ENCODE measurements at places on chromosomes 6 and 20. TPM values are rescaled to one million over a fixed set of nuclear protein-coding genes. Genes with fewer than 3 reads are reported as not detected.

Gene ANGPT4
- not detected for total RNA-seq

Gene ETV7
- total RNA-seq, result 0.52 TPM

Gene AFG1L
- 7.2 TPM for total RNA-seq

Gene PBOV1
- not detected for total RNA-seq

Gene PABPC1L
- 255 TPM for total RNA-seq

Gene OR12D3
- not detected for total RNA-seq

Gene TP53INP2
- 29.7 TPM for total RNA-seq

Gene MICAL1
- 11.7 TPM for total RNA-seq

Gene KLHDC3
- total RNA-seq, result 66.8 TPM

Gene TBC1D22B
- total RNA-seq, result 11.8 TPM

Gene NRN1
- not detected for total RNA-seq

Gene CLPSL1
- total RNA-seq, result not detected

DNA sequence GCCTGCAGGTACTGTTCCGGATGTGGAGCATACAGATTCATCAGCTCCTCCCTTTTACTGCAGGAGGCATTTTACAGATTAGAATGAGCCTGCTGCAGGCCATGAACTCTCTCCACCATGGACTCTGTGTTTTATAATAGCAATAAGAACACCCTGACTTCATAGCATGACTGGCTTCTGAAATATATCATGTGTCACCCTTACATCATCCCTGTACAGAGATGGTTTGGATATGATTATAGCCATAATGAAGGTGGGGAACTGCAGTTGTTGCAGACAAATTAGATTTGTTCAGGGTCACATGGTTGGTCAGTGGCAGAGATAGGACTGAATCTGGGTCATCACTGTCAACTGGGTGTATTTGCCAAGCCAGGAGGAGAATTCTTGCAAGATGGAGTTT lies 100.7 kb downstream of the FOXO3 start:
- DNase-seq, result no peak

DNA sequence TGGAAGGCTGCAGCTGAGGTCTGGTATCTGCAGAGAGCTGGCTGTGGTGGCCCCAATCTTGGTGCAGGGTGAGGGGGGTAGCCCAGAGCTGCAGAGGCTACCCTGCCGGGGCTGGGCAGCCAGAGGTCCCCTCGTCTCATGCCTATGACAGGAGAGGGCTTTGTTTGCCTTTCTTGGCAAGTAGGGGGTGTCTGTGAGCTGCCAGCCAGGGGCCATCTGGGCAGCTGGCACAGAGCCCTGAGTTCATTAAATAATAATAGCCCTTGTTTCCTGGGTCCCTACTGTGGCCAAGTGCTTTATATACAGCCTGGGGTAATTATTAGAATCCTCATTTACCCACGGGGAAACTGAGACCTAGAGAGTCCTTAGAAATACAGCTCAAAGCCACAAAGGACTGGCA lies 66.6 kb downstream of the EZR start:
- DNase-seq, result no peak

- DNase-seq, result no peak
Observed at GRCh38 chr6:107740496-107741190, 83.5 kb downstream of the SCML4 start.

DNA sequence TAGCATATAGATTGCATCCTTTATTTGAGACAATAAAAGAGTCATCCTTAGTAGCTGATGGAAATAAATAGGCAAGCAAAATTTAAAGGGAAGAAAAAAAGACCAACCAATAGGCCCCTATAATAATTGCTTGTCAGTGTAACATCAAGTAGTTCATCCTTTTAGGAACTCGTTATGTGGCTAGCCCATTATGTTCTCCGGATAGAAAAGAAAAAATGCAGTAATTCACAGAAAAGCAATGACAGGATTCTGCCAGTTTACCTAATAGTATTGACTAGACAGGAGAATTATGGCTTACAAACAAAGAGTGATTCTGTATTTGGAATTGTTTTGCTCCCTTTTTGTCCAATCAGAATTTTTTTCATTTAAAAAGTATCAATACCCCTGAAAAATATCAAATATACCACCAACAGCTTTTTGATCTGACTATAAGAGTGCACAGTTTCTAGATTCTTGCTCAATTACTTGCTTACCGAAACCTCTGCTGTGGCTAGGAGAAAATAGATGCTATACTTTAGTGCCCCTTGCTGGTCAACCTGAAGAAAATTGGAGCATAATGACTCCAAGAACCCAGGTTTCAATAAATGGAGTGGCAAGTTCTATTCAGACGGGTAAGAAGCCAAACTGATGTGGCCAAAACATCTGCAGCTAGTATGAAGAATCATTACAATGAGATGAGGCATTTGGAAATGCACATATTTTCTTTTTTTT lies 91.5 kb upstream of the SASH1 start:
- no peak for DNase-seq

GRCh38 chr6:37072526-37072925 lies 67.1 kb downstream of the FGD2 start:
- DNase-seq, result no peak

DNA sequence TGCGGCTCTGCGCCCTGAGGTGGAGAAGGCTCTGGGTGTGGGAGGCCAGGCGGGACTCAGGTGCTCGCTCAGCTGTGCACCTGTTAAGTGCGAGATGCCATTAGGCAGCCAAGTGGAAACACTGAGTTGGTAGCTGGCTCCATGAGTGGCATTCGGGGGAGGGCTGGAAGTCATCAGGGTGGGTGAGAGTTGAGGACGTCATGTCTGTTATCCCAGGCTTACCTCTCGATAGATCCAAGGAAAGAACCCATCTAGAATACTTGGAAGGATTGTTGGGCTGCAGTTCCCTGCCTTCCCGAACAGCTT lies 41.3 kb downstream of the TAF8 start:
- no peak for DNase-seq

- no peak for DNase-seq
Observed at GRCh38 chr20:5270603-5271002, 46.2 kb downstream of the PROKR2 start.

DNA sequence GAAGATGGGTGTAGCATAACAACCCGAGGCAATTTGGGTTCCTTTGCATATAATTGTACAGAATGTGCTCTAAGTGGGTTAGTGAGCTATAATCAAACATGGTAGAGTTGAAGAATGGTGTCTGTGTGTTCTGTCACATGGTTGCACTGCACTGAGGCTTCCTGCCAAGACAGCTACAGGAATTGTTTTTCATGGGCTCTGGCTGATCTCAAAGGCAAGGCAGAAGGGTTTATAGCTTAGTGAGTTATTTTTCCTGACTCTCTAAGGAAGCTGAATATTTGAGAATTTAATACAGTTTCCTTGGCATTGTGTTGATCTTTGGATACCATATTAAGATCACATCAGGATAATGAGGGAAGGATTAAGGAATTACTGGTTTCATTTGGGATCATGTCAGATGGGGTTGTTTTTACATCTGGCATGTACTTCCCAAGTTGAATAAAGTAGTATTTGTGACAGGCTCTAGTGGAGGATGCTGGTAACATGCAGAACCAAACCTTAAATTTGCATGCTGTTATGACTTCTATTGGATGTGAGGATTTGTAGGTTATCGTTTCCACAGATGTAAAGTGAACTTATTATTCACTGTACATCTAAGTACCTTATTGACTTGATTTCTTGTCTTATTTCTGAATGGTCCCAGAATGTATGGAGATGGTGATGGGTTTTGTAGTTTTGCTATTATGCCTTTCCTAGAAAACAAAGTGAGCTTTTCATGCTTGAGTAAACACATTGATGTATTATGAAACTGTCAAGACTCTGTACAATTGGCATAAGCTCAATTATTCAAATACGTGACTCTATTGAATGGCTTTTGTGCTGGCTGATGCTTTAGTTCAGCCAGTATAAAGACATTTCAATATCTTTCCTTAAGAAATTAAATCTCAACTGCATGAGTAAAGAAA lies 43.3 kb downstream of the LRRC1 start:
- DNase-seq, result no peak

DNA sequence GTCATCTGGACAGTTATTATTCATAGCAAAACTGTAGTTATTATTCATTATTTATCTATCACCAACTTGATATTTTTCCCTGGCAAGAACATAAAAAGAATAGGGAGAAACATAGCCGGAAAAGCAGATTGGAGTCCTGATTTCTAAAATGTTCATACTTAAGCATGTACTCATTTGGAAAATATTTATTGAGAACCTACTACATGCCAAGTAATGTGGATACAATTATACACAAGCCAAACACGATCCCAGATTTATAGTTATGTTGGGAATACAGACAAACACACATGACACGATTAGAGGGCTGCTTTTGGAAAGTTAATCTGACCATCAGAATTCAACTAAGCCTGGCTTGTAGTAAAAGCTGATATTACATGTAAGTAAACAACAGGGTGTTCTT lies 30.7 kb downstream of the ARHGAP18 start:
- DNase-seq, result no peak

DNA sequence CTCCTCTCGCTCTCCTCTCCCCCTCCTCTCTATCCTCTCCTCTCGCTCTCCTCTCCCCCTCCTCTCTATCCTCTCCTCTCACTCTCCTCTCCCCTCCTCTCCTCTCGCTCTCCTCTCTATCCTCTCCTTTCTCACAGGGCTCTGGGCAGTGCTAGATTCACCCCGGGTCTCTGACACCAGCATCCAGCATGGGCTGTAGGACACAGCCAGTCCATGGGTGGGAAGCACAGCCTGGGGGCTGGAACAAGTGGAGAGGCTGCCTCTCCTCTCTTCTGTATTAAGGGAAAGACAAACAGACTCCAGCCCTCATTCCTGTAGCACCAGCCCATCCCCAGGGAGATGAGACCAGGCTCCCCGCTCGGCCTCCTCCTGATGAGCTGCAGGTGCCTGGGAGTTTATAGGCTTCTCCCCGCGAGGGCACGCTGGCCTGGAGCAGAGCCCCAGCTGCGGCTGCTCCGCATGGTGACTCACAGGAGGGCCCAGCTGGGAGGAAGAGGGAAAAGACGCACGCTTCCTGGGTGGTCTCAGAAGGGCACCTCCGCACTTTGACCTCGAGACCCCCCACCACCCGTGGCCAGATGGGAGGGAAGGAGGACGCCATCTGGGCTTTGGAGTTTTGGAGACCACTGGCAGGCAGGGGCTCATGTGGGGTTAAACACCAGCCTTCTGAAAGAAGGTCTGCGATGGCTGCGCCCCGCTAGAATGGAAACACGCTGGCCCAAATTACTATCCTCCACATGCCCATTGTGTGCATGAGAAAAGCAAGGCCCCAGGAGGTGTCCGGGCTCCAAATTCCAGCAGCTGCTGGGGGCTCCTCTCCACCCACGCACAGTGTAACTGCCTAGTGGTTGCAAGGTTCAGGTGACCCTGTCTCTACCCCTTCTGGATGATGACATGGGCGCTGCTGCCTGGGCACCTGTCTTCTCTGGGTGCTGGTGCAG lies 68.0 kb downstream of the BMP7 start:
- DNase-seq, result no peak

DNA sequence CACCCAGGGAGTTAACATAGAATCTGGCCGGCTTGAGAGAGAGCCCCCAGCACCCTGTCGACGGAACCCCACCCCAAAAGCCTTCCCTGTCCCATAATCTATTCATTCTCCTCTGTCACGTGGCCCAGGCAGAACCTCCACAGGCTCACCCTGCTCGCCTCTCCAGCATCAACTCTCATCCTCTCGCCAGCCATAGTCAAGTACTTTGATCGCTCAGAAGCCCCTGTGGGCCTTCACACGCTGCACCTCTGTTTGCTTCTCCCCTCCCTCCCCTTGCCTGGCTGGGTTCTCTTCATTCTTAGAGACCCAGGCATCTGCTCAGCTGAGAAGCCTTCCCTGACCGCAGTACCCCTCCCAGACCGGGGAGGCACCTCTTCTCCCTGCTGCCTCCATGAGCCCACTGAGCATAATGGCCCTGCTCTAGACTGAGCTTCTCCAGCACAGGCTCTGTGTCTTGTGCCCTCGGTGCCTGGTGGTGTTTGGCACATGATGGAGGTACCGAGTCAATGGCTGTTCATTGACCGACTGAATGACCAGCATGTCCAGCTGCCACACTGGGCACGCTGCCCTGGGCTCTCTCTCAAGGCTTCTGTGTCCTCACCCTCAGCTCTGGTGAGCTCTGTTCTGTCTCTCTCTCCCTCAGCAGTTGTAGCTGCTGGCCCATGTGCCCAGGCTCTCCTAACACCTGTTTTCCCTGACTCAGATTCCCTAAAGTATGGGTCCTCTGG lies 33.7 kb downstream of the PKIG start:
- no peak for DNase-seq

DNA sequence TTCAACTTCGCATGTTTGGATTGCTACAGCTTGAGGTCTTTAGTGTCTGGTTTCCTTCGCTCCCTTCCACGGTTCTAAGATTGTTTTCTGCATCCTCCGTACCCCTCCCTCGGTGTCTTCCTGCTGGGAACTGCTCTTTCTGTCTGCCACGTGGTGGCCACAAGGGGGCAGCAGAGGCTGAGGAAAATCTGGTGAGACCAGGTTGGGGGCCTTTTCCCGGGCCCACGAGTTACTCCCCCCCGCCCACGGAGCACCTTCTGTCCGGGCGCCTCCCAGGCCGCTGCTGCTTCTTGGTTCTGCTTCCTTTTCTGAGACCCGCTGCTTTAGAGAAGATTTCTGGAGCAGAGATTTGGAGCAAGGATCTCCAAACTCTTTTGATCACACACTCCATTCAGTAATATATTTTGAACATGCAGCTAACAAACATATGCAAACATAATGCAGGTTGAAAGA lies 21.1 kb upstream of the NOTCH4 start:
- DNase-seq, result peak; percentile 75

- DNase-seq, result no peak
Observed at GRCh38 chr6:137167702-137168377, 5.6 kb downstream of the IL22RA2 start.

DNA sequence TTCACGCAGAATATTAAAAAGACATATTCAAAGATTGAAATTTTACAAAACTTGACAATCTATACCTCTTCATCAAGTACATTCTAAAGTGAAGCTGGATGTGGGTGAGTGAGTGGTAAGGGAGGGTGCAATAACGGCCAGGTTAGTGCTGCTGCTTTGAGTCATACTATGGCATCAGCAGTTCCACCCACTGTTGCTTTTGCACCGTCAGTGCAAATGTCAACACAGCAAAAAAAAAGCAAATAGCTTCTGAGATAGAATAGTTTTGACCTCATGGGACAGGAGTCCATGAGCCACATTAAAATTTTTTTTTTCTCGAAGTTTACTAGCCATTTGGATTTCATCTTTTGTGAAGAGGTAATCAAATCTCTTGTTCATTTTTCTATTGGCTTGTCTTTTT lies 31.8 kb downstream of the PSMF1 start:
- DNase-seq, result no peak

DNA sequence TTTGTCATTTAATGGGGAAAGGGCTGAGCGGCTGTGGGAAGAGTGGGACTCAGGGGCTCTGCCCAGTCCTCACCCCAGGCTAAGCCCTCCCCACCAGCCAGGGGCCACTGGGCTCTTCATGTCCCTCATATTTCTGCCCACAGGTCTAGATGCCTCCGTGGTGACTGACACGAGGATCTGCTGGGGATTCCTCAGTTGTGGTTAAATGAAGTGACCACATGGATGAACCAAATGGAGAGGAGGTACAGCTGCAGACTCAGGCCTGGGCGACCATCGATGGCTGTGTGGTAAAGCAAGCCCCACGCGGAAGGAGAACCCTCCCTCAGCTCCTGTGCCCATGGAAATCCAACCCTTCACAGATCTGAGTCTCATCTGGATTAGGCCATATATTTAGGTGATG lies 29.4 kb downstream of the RAET1L start:
- DNase-seq, result no peak
